ENCODE measurements at places on chromosomes 6 and 20.

DNA sequence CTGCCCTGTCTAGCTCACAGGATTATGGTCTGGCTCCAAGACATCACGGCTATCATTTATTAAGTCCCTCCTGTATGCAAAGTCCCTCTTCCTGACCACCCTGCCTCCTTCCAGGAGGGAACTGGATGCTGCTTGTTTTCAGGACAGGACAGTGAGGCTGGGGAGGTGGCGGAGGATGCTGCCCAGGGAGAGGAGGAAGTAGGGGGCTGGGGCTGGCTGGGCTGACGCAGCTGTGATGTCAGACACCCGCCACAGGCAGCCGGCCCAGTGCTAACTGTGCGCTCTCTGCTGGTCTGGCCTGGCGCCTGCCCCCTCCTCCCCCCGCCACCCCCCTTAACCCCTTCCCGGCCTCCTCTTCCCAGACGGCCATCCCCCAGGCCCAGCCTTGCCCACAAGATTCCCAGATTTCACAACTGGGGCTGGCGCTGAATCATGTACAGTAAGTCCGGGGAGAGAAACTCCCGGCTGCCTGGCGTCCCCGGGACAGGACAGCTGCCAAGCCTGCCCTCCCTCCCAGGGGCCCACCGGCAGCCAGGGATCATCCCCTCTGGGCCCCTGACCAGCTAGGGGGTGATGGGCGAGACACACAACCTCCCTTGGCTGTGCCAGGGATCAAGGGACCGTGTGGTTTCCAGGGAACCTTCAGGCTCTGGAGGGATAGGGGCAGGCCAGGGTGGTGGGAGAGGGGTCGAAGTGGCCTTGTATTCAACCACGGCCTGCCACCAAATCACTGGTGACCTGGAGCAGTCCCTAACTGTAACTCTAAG, 118.1 kb downstream of the CEBPB start:
- no peak for DNase-seq

- DNase-seq, result no peak
Measured at GRCh38 chr6:73640179-73640750, 13.5 kb downstream of the SLC17A5 start.

GRCh38 chr6:15628499-15629131, 34.2 kb downstream of the DTNBP1 start:
- DNase-seq, result no peak

- DNase-seq, result no peak
Measured at GRCh38 chr6:160328447-160328846, 19.7 kb upstream of the SLC22A3 start.

GRCh38 chr6:17220040-17220910, 60.9 kb upstream of the RBM24 start:
- no peak for DNase-seq

GRCh38 chr6:165515963-165516624, 146.9 kb downstream of the PDE10A start:
- no peak for DNase-seq

DNA sequence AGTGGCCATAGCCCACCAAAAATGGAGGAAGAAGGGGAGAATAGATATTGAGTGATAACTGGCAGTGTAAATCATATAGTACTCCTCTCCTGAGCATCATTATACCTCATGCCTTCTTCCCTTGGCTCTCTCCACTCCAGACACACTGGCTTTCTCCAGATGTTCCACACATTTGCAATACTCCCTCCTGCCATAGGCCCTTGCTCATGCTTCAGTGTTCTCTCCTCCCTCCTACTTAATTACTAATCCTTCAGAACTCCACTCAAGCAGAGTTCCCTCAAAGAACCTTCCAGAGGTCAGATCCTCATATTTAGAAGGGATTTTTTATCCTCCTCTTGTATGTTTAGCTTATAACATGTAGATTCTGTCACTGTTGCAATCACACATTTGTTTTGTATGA, 279.5 kb upstream of the SUPT3H start:
- no peak for DNase-seq

DNA sequence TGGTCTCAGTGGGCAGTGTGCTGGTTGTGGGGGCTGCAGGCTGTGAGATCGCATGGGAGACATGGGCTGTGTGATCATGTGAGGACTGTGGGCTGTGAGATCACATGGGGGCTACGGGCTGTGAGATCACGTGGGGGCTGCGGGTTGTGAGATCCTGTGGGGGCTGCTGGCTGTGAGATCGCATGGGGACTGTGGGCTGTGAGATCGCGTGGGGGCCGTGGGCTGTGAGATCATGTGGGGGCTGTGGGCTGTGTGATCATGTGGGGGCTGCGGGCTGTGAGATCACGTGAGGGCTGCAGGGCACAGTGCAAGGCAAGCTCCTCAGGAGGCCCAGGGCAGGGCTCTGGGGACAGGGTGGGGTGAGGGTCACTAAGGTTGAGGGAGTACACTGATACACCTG, 140.5 kb upstream of the CST7 start:
- no peak for DNase-seq

DNA sequence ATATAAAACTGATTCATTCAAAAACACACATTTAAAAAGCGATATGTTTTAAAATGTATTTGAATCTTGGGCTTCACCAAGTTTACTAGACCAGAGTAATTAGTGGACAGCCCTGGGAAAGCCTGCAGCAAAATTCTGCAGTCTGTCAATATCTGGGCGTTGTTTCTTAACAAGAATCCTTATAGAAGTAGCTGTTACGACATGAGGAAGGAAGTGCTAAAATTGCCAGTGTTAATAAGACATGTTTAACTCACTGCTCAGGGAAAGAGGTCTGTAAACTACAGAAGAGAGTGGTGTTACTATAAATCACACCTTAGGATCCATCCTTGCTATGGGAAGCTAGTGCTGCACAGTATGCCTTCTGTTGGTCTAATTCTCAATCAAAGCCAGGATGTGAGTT, 120.6 kb downstream of the TBX18 start:
- no peak for DNase-seq

All from NCI-H526 (cell line).